Caki2 (cell line): ENCODE measurements at places on chromosomes 5 and 9. TPM values are rescaled to one million over a fixed set of nuclear protein-coding genes. Genes with fewer than 3 reads are reported as not detected.

The GPR150 gene
- total RNA-seq = 0.17 TPM in 1 of 2 replicates, not detected in the other

The ARL14EPL gene
- total RNA-seq = 0.34 TPM in 1 of 2 replicates, not detected in the other

The TPPP gene
- 0.34 TPM in 1 of 2 replicates, not detected in the other for total RNA-seq

The PCDHA4 gene
- total RNA-seq = 10.8 and 11.5 TPM in 2 replicates

The CCDC180 gene
- total RNA-seq = 2.5 and 2.7 TPM in 2 replicates

The ABO gene
- 0.14 and 19.1 TPM in 2 replicates for total RNA-seq

The ABCA1 gene
- 25.4 and 27.4 TPM in 2 replicates for total RNA-seq

The SUSD3 gene
- total RNA-seq = not detected in 2 replicates

The RETREG1 gene
- total RNA-seq = 7.6 and 9.5 TPM in 2 replicates

The FOXD1 gene
- 12.1 and 17.0 TPM in 2 replicates for total RNA-seq

The APBA1 gene
- 0.55 and 6.5 TPM in 2 replicates for total RNA-seq

The SPRY4 gene
- total RNA-seq = 0.09 and 0.20 TPM in 2 replicates

The IER5L gene
- total RNA-seq = 73.3 and 76.4 TPM in 2 replicates

The TAL2 gene
- total RNA-seq = not detected in 2 replicates

The NSG2 gene
- 6.5 and 10.5 TPM in 2 replicates for total RNA-seq

The PCDHA7 gene
- 0.10 TPM in 1 of 2 replicates, not detected in the other for total RNA-seq

The ROPN1L gene
- total RNA-seq = 3.2 and 3.6 TPM in 2 replicates

The FXN gene
- total RNA-seq = 2.8 and 16.3 TPM in 2 replicates

The FBXL7 gene
- total RNA-seq = 0.12 and 3.1 TPM in 2 replicates

The RAB3C gene
- not detected in 2 replicates for total RNA-seq

The LOX gene
- total RNA-seq = 49.6 and 60.5 TPM in 2 replicates

The LAMC3 gene
- 9.6 and 15.2 TPM in 2 replicates for total RNA-seq

The C6 gene
- 1.2 TPM in 1 of 2 replicates, not detected in the other for total RNA-seq

The IL7R gene
- 0.07 TPM in 1 of 2 replicates, not detected in the other for total RNA-seq

The GABRA1 gene
- total RNA-seq = not detected in 2 replicates

The SLC6A3 gene
- not detected in 2 replicates for total RNA-seq

The WNT8A gene
- total RNA-seq = not detected in 2 replicates

The LHX3 gene
- not detected in 2 replicates for total RNA-seq

The COL23A1 gene
- total RNA-seq = 1.2 and 1.9 TPM in 2 replicates

The EQTN gene
- not detected in 2 replicates for total RNA-seq

The PCDHB10 gene
- 0.41 and 1.2 TPM in 2 replicates for total RNA-seq

The SOX30 gene
- total RNA-seq = not detected in 2 replicates

The LCN9 gene
- not detected in 2 replicates for total RNA-seq

The RECK gene
- total RNA-seq = 5.4 and 7.8 TPM in 2 replicates

The ASPN gene
- total RNA-seq = not detected in 2 replicates

The ADAMTS12 gene
- total RNA-seq = not detected in 2 replicates

The PRDM9 gene
- total RNA-seq = not detected in 2 replicates

The TESK1 gene
- total RNA-seq = 2.9 and 3.0 TPM in 2 replicates

The TEX48 gene
- not detected in 2 replicates for total RNA-seq

The TSSK1B gene
- total RNA-seq = not detected in 2 replicates

The TAS2R1 gene
- total RNA-seq = not detected in 2 replicates

The EPB41L4A gene
- total RNA-seq = 12.6 and 20.7 TPM in 2 replicates

The GRXCR2 gene
- not detected in 2 replicates for total RNA-seq

The GFI1B gene
- not detected in 2 replicates for total RNA-seq

The TAF11L5 gene
- total RNA-seq = not detected in 2 replicates

The PAEP gene
- total RNA-seq = not detected in 2 replicates

The PRUNE2 gene
- total RNA-seq = 6.6 TPM in 1 of 2 replicates, not detected in the other

The SPINK6 gene
- not detected in 2 replicates for total RNA-seq

The ZBTB43 gene
- total RNA-seq = 0.49 and 0.98 TPM in 2 replicates

The UBE2QL1 gene
- not detected in 2 replicates for total RNA-seq

The GGTA1 gene
- total RNA-seq = not detected in 2 replicates

The SPINK7 gene
- not detected in 2 replicates for total RNA-seq

The CCDC183 gene
- total RNA-seq = 1.1 TPM in 1 of 2 replicates, not detected in the other

The CTXN3 gene
- total RNA-seq = not detected in 2 replicates
